ENCODE measurements at places on chromosomes 7 and 10.

GRCh38 chr7:27901028-27901760 lies 161.2 kb downstream of the TAX1BP1 start:
- no peak for DNase-seq

DNA sequence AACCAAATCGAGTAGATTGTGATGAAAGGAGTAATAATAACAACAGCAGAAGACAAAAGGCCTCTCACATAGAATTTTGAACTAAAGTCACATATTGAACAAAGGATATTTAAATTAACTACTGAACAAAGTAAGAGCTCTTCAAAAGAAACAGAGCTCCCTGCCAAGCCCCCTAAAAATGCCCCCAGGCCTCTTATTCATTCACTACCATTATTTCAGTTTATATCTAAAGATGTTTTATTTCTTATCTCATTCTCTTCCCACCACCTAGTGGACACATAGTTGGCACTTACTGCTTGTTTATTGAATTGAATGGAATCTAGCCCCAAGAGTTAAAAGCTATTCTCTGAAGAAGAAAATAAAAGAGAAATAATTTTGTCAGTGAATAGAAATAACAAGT lies 37.4 kb downstream of the VCL start:
- DNase-seq, result no peak

DNA sequence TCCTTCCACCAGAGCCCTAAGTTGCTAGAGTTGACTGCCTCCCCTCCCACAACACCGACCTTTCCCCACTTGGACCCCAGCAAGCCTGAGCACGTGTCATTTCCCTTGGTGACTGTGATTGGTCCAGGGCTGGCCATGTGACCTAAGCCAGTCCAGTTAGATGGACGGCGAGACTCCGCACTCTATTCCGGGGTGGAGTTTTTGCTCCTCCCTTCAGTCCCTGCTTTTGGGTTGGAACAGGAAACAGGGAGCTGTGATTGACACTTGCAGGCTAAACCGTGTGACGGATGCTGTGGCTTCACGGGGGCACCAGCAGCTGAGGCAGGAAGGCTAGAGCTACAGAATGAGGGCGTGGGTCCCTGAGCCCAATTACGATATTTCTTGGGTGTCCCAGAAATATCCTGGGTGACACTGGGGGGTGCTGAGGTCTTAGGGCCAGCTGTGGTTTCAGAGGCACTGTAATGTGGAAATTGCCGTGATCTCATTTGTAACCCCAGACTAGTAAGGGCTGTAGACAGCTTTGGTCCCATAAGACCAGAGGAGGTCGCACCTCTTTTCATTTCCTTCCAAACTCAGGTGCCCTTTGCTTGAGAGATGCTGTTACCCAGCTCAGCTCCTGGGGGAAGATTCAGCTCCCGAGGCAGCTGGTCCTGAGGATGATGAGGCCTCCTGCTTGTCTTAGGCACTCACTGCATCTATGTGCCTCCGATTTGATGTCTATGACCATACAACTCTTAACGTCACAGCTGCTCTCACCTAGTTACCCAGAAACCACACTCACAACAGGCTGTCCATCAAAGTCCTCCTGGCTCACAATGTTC lies 102.7 kb upstream of the NPTX2 start:
- no peak for DNase-seq

GRCh38 chr10:60992636-60993035 lies 48.7 kb upstream of the RHOBTB1 start:
- DNase-seq, result no peak
